ENCODE measurements at places on chromosomes 5 and 9.

DNA sequence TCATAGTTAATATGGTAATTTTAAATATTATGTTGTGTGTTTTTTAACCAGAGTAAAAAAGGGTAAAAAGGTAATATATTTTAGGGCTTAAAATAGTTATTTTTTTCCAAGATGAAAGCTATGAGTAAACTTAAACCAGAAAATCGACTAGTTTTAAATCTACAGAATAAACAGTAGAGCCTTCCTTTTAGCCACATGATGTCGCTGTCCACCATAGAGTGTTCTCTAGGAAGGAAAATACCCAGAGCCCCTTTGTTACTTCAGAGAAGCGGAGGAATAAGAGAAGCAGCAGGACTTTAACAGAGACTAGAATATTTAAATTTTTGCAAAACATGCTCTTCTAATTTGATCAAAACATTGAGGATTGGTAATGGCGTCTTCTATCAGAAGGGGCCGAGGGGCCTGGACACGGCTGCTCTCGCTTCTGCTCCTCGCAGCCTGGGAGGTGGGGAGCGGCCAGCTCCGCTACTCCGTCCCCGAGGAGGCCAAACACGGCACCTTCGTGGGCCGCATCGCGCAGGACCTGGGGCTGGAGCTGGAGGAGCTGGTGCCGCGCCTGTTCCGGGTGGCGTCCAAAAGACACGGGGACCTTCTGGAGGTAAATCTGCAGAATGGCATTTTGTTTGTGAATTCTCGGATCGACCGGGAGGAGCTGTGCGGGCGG, at the start of gene PCDHA2:
PCDHA2 (plus strand) TSS at position 258 of the 664 bp plus-strand sequence.
- no peak for DNase-seq

DNA sequence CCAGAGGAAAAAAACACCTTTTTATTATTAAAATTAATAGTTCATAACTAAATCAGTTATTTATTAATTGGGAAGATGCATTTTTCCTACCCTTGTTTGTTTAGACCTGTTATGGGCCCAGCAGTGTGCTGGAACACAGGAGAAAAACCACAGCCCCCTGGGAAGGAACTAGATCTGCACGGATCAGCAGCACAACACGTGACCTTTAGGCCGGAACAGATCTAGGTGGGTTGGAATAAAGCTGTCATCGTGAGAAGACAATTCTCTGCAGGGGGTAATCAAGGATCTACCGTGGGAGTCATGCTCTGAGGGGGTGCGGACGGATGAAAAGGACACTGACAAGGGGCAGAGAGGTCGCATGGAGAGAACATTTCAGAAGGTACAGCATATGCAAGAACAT, 95.8 kb upstream of the SPATA31C2 start:
- DNase-seq = no peak

DNA sequence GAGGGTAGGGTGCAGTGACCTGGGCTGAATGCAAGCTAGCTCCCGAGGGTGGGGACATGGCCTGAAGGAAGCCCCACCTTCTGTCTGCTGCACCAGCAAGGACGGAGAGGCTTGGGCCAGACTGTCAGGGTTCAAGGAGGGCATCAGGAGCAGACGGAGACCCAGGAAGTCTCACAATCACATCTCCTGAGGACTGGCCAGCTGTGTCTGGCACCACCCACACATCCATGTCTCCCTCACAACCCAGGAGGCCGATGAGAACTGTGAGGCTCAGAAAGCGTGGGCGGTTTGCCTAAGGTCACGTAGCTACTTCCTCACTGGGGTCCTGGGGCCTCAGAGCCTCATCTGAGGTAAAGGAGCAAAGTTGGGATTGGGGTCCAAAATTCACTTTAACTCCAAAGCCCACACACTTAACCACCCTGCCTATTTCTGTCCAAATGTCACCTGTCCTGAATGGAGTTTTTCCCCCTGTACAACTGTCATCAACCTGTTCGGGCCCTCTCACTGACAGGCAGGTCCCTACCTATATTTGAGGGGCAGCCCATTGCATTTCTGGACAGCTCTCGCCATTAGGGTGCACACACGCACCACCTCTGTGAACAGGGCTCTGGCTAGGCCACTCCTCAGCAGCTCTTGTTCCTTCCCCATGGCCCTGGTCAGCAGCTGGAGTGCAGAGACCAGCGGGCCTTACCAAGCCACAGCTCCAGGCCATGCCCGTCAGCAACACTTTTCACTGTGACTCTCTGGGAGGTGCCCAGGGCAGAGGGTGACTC, 3.4 kb downstream of the IL13 start:
- no peak for DNase-seq

- no peak for DNase-seq
These were observed 502.6 kb upstream of the CDH6 start for GRCh38 chr5:30690931-30691330.

DNA sequence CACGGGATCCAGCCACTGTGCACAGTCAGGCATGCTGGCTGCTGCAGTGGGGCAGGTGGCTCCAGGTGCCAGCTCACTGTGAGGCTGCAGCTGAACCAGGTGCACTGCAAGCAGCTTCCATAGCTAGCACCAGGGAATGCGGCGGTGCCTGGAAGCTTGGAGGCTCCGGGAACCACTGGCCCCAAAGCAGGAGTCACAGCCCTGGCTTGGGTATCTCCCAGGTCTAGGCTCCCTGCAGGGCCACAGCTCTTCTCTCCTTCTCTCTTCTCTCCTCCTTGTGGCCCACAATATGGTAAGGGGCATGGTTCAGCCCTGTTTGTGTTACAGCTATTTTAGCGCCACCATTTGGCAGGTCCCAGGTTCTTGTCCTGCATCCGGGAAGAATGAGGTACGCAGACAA, 6.7 kb upstream of the MTMR12 start:
- no peak for DNase-seq
